Upper lobe of right lung (tissue), 1 donor: ENCODE measurements at places on chromosomes 1 and 21. TPM values are rescaled to one million over a fixed set of nuclear protein-coding genes. Genes with fewer than 3 reads are reported as not detected.

DNA sequence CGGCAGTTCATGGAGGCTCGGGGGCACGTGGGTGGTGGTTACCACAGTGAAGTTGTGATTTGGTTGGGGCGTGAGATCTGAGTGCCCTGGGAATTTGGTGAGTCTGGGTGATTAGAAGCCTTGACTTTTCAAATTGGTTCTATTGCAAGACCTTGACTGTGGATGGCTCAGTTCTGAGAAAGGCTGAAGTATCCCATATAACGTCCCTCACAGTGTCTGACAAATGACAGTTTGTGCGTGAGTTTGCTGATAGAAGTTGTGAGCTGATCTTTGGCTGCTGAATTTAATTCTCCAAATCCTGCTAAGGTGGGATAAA, 549 bp downstream of the MSH4 start:
- DNase-seq, result no peak

- peak; percentile 49 for DNase-seq
Measured at GRCh38 chr1:38037221-38037939, 9.2 kb downstream of the POU3F1 start.

DNA sequence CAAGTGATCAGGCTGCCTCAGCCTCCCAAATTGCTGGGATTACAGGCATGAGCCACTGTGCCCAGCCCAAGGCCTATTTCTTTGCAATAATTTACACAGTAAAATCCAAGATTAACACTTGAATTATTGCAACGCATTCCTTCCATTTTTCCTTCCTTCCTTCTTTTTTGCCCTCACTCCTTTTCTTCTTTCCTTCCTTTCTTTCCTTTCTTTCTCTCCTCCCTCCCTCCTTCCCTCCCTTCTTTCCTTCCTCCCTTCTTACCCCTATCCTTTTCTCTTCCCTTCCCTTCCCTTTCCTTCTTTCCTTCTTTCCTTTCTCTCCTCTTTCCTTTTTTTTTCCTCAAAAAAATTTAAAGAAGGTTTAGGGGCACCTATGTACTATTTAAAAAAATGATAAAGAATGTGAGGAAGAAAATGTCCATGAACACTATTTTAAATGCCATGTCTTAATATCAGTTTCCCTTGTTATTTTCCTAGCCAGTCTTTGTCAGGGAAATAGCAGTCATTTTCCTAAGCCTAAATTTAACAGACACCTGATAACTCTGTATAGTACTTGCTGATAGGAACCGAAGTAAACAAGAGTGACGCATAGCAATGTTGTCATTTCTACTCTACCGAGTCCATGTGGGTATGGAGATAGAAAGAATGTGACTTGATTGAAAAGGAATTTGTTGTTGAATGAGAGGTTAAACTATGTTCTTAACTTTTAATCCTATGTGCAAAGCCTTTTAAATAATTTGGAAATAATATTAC, 79.8 kb upstream of the HMCN1 start:
- DNase-seq, result no peak

- no peak for DNase-seq
Measured at GRCh38 chr1:220527279-220527907, 543 bp upstream of the MARK1 start.

DNA sequence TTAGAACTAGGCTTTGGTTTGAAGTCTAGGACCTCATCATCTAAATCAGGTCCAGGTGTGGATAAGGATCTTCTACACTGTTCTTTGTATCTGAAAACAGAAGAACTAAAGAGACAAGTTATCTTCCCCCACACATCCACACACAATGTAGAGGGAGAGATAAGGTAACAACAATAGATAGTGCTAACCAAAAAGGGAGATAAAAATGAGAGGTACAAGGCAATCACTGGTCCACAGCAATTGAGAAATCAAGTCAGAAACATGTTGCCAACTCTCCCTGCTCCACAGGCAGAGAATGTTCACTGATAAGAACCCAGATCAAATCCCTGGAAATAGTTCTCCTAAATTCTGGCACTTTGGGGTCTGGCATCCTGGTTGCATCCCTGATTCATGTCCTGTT, 75.8 kb upstream of the LHX8 start:
- no peak for DNase-seq

GRCh38 chr1:93015590-93015989, 54.3 kb upstream of the DIPK1A start:
- no peak for DNase-seq

DNA sequence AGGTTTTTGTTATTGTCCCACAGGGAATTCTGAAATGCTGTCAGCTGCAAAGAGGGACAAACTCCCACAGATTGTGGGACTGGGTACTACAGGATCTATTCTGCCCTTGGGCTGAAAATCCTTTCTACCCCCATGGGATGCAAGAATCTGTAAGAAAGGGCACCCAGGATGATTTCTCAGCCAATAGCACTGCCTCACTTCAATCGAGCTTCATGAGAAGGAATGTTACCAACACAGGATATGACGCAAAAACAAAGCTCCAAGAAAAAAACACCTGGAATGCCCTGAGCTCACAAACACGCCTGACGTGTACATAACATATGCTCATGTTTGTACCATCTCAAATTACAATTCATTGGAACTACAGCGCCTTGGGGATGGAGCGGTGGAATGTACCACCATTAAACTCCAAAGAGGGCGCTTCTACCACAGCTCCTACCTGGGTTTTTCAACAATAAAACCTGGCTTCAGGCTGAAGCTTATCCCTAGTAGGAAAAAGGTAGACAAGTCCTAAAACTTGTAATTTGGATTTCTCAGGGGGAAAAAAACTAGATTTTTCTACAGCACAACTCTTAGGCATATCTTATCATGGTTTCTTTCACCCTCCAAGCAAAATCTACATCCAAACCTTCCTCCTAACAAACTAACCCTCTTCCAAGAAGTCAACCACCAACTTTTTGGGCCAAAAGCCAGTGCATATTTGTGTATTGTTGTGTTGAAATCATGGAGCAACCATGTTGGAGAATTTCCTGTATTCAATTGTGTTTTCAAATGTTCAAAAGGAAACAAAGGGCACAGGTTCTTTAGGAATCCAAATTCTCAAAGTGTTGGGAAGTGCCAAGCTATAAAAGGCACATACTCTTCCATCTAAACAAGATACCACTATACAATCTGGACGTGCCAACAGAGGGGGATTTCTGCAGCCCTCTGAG, 78.9 kb downstream of the TGFBR3 start:
- no peak for DNase-seq

DNA sequence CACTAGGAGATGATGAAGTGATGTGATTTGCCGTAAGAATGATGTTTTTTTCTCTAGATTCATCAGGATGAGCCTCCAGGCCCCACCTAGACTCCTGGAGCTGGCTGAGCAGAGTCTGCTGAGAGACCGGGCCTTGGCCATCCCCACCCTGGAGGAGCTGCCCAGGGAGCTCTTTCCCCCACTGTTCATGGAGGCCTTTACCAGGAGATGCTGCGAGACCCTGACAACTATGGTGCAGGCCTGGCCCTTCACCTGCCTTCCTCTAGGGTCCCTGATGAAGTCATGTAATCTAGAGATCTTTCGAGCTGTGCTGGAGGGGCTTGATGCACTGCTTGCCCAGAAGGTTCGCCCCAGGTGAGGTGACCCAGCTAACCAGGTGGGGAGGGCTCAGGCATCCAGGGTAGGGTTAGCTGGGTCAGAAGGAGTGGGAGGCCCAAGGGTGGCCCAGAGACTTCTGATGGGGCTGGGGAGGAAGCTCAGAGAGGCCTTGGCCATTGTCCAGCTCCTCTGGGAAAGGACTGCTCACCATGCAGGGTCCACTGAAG, 1.3 kb downstream of the PRAMEF12 start:
- no peak for DNase-seq

DNA sequence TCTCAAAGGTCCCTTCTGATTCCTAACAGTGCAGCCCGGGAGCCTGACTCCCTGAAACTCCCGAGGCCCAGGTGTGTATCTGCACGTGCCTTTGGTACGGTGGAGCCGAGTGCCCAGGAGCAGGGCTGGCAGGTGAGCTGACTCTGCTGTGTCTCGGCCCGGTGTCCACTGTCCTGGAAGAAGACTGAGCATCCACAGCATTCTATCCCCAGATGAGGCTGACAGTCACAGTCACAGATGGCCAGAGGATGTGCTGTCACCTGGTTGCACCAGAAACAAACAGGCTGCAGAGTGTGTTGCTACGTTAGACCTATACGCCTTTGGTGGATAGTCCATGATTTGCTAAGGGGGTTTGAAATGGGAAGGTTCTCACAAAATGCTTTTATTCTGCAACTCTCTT, 9.8 kb downstream of the ETV3L start:
- peak; percentile 46 for DNase-seq

- no peak for DNase-seq
Measured at GRCh38 chr1:19866758-19867157, 15.4 kb upstream of the OTUD3 start.

DNA sequence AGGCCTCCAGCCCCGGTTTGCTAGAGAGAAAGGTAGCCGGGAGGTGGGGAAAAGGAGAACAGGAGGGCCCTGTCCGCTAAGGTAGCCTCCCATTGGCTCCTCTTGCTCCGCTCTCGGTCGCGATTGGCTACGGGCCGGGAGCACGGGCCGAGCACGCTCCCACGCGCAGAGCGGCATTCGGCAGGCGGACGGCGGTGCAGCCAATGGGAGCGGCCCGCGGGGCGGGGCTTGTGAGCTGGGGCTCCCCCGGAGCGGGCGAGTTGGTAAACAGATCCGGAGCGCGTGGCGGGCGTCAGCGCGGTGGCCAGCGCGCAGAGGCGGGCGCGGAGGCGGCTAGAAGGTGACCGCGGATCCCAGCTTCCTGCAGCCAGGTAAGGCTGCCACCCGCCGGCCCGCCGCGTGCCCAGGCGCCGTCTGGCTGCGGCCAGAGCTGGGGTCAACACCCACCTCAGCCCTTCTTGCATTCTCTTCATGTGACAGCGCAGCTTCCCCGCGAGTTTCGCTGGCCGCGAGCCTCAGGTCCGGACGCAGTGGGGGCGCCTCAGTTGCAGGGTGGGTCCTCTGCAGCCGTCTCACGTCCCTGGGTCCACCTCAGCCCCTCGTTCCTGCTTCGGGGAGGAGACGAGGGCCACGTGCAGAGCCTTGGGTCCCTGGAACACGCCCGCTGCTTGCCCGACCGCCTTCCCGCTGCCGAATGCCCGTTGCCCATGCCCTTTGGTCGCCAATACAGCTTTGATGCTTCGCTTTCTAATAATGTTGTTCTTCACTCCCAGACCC, at the start of gene COQ8A:
COQ8A (plus strand) TSS at position 266 of the 777 bp plus-strand sequence. CDS start 21,092 bp downstream, outside the sequence.
- DNase-seq, result peak; percentile 100

DNA sequence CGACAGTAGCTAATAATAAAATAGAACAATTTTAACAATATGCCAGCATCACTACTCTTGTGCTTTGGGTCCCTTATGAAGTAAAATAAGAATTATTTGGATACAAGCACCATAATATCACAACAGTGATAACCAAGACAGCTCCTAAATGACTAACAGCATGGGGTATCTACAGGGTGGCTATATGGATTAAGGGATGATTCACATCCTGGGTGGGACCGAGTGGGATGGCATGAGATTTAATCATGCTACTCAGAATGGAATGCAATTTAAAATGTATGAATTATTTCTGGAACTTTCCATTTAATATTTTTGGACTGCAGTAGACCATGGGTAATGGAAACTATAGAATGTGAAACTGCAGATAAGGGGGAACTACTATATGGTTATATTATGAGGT, 28.1 kb upstream of the B3GALNT2 start:
- DNase-seq, result no peak

DNA sequence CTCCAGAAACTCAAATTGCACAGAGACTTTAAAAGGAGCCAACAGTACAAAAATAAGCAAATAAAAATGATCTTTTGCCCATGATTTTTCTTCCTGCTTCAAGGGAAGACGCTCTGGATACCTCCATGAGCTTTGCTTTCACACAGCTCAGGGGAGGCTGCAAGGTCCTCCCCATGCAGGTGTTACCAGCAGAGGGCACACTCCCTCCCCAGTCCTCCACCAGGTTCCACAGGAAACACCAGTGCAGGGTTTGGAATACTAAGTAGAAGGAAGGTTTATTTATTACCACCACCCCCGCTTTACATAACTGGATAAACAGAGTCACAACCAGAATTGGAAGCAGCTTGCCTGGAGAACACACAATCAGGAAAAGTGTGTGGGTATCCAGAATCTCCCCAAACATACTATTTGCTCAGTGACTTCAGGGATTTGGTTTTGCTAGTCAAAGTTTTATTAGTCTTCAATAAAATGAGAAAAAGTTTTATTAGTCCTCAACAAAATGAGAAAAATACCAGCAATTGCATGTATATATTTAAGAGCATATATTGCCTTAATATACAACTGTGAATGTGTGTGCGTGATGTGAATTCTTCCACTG, 37.3 kb downstream of the HSD3B1 start:
- DNase-seq, result no peak

GRCh38 chr1:193545171-193545570, 358.8 kb upstream of the B3GALT2 start:
- no peak for DNase-seq

DNA sequence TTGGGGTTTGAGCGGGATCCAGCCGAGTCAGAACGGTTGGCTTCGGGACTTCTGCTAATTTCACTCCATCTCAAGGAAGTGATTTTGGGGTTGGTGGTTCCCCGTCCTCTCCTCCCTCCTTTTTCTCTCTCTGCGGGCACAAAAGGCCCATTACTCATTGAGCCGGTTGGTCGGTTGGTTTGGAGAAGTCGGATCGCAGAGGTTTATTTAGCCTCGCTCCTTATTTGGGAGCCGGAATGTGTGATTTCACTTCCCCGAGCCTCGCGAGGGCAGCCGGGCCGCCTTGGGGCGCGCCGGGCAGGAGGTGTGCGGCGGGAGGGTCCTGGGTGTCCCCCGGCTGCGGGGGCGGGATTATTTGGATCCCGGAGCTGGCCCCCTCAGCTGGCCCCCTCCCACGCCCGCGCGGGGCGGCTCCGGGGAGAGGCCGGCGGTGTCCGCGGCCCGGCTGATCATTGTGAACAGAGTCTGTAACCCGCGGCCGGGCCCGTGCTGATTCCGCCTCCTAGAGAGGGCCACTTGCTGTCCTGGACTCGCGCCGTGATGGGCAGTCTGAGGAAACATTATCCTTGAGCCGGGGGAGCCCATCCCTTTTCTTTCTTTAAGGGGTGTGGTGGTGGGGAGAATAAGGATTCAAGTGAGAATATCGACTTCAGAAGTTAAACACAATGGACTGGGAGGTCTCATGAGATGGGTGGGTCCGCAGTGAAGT, 1.2 kb downstream of the MAPKAPK2 start:
- DNase-seq, result peak; percentile 83

GRCh38 chr1:197732187-197732586, 43.1 kb downstream of the DENND1B start:
- no peak for DNase-seq

DNA sequence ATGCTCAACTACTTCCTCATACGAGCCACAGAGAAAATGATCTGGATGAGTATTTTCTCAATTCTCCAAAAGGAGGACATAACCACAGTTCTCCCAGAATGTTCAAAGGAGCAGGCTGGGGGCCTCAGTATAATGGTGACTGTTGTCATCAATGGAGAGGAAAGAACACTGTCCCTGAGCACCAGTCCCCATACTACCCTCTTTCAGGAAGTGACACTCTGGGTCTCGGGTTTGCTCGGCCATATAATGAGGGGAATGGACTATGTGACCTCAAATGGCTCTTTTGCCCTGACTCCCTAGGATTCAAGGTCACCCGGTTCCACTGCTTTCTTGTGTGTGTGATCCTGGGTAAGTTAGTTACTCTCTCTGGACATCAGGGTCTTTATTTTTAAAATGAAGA, 22.8 kb downstream of the SLC9A1 start:
- no peak for DNase-seq

CRP gene
- 0.26 TPM for total RNA-seq

TSTD1 gene
- 50.6 TPM for total RNA-seq

RGSL1 gene
- total RNA-seq, result not detected

LHX8 gene
- total RNA-seq, result not detected
